Mononuclear cell (primary cell): ENCODE measurements at places on chromosomes 16 and 17. TPM values are rescaled to one million over a fixed set of nuclear protein-coding genes. Genes with fewer than 3 reads are reported as not detected.

The NPIPA3 gene
- not detected for total RNA-seq

The KLHL10 gene
- total RNA-seq, result not detected

The CKLF gene
- 28.4 TPM for total RNA-seq

The OR1F1 gene
- total RNA-seq, result not detected

The GPR142 gene
- total RNA-seq, result not detected

The CCT6B gene
- total RNA-seq, result 2.8 TPM

The NPIPB2 gene
- 6.0 TPM for total RNA-seq

The CYBA gene
- 388 TPM for total RNA-seq

The ZG16B gene
- total RNA-seq, result 1.2 TPM

The CES1 gene
- 27.1 TPM for total RNA-seq

The ZKSCAN2 gene
- total RNA-seq, result 6.0 TPM

The WNT3 gene
- 0.10 TPM for total RNA-seq

The ACE gene
- total RNA-seq, result 1.3 TPM

The LRRC37A gene
- total RNA-seq, result 10.9 TPM

The KRTAP1-1 gene
- not detected for total RNA-seq

The PRSS22 gene
- total RNA-seq, result 0.21 TPM

The ARL5C gene
- not detected for total RNA-seq
